Lung (tissue), 17 donors: ENCODE measurements at places on chromosomes 1 and 21. TPM values are rescaled to one million over a fixed set of nuclear protein-coding genes. Genes with fewer than 3 reads are reported as not detected.

DNA sequence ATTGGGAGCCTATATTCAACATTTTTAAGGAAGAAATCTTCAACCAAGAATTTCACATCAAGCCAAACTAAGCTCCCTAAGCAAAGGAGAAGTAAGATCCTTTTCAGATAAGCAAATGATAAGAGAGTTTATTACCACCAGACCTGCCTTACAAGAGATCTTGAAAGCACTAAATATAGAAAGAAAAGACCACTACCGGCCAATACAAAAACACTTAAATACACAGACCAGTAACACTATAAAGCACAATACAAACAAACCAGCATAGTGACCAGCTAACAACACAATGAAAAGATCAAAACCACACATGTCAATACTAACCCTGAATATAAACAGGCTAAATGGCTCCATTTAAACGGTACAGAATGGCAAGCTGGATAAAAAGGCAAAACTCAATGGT is 165.4 kb downstream of the MRPL39 start:
- no peak overlapping the region for H3K27ac ChIP-seq
- no peaks in the 10 kb centered on the region for H3K36me3 ChIP-seq
- no peak for DNase-seq

The PCBP3 gene
- 3.2 TPM for total RNA-seq

The COL24A1 gene
- 0.92 TPM for total RNA-seq

The PUSL1 gene
- total RNA-seq: 21.1 TPM

- no peak for DNase-seq
- H3K4me1 ChIP-seq: no peaks in the 10 kb centered on the region
- no peaks in the 10 kb centered on the region for H3K27me3 ChIP-seq
These were observed 29.7 kb downstream of the EPHA2 start for GRCh38 chr1:16126160-16126559.

GRCh38 chr1:202182040-202182877 is 11.3 kb upstream of the LGR6 start:
- H3K36me3 ChIP-seq: no peaks in the 10 kb centered on the region
- H3K27me3 ChIP-seq: no peaks in the 10 kb centered on the region
- DNase-seq: no peak
- no peaks in the 10 kb centered on the region for H3K4me1 ChIP-seq
